NCI-H69 (cell line): ENCODE measurements at places on chromosomes 7 and 10.

DNA sequence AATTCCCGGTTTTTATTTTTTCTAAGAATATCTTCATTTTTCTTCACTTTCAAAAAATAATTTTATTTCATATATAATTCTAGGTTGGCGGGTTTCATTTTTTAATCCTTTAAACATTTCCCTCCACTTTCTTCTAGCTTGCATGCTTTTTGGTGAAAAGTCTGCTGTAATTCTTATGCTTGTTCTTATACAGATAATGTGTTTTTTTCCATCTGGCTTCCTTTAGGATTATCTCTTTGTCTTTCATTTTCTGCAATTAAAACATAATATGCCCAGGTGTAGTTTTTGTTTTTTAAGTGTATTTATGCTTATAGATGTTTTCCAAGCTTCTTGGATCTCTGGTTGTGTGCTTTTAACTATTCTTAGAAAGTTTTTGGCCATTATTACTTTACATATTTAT is 341.3 kb upstream of the SEMA3C start:
- DNase-seq, result peak; percentile 28

- DNase-seq, result no peak
Observed at GRCh38 chr10:123786896-123787295, 104.7 kb downstream of the CPXM2 start.

DNA sequence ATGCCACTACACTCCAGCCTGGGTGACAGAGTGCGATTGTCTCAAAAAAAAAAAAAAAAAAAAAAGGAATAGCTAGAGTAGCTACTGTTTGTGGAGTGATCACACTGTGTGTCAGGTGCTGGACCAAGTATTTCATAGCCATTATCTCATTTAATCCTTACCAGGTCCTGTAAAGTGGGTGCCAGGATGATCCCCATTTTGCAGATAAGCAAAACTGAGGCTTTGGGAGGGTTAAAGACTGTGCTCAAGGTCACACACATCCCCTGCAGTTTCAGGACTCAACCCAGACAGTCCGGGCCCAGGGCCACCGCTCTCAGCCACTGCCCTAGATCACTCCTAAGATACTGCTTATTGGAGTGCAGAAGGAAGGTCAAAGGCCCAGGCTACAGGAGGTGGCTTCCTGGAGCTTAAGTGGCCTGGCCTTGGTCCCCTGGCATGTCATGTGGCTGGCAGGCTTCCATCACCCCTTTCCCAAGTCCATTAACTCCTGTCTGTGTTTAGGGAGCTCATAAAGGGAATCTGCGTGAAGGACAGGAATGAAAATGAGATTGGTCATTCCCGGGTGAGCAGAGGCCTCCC is 12.4 kb upstream of the WBP1L start:
- DNase-seq, result no peak

DNA sequence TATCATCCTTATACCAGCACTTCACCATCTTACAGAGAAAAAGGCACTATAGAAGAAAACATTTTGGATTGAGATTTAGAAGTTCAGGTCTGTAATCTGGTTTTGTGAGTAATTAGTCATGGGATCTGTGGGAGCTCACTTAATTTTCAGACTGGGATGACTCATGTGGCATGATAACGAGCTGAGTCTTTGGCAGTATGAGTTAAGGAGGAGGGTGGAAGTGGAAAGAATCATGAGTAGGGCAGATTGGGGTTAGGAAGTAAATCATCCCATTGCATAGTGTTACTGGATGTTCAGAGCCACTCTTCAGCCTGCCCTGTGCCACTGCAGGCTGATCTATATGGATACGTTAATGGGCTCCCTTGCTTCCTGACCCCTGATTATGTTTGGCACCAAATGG is 64.9 kb downstream of the ZNF92 start:
- DNase-seq, result no peak

- no peak for DNase-seq
Observed at GRCh38 chr7:106060394-106060920, 51.7 kb downstream of the SYPL1 start.

DNA sequence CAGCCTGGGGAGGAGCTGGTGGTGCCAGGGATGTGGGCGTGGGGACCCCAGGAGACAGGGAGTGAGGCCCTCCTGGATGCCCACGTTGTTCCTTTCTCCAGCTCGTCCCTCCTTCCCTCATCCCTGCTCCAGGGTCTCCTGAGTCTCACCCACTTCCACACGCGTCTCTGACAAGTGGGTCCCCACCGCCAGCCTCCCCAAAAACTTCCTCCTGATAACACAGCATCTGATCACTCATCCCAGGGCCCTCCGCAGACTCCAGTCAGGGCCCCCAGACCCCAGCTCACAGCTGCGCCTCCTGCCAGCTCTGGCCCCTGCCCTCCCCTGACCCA is 60.6 kb upstream of the INPP5A start:
- DNase-seq, result no peak
